ENCODE measurements at places on chromosomes 4 and X. TPM values are rescaled to one million over a fixed set of nuclear protein-coding genes. Genes with fewer than 3 reads are reported as not detected.

MAGEA10 gene
- total RNA-seq: not detected

PARM1 gene
- total RNA-seq: 0.70 TPM

TRIM61 gene
- 1.1 TPM for total RNA-seq

SSX1 gene
- total RNA-seq: not detected

TMEM150C gene
- 1.5 TPM for total RNA-seq

GUCY1A1 gene
- 0.08 TPM for total RNA-seq

CXorf38 gene
- total RNA-seq: 2.9 TPM

ENPP6 gene
- total RNA-seq: not detected

COX7B gene
- total RNA-seq: 500 TPM

CT47B1 gene
- total RNA-seq: not detected

ALPK1 gene
- total RNA-seq: 11.6 TPM

FGFBP2 gene
- total RNA-seq: not detected

F11 gene
- total RNA-seq: not detected

PSAPL1 gene
- total RNA-seq: not detected

CDKL2 gene
- 1.8 TPM for total RNA-seq

TLR2 gene
- 0.12 TPM for total RNA-seq

VCX3B gene
- not detected for total RNA-seq

HADH gene
- total RNA-seq: 4.4 TPM

XPNPEP2 gene
- total RNA-seq: not detected

SPP1 gene
- 0.15 TPM for total RNA-seq

ADH5 gene
- 175 TPM for total RNA-seq

SPON2 gene
- 79.9 TPM for total RNA-seq

IRF2 gene
- total RNA-seq: 14.6 TPM

REST gene
- total RNA-seq: 9.9 TPM

PLAC1 gene
- not detected for total RNA-seq

ARMCX1 gene
- total RNA-seq: 57.7 TPM

ARSJ gene
- 22.5 TPM for total RNA-seq

CCDC158 gene
- not detected for total RNA-seq

DMP1 gene
- not detected for total RNA-seq

HAND2 gene
- 9.1 TPM for total RNA-seq

CHRDL1 gene
- total RNA-seq: not detected

ERAS gene
- not detected for total RNA-seq

CNGA1 gene
- total RNA-seq: not detected

TSPYL2 gene
- 15.8 TPM for total RNA-seq

ZFP42 gene
- not detected for total RNA-seq

DDX53 gene
- total RNA-seq: not detected

UNC5C gene
- total RNA-seq: 2.0 TPM

CSN3 gene
- not detected for total RNA-seq

JCHAIN gene
- 1.1 TPM for total RNA-seq

C4orf50 gene
- total RNA-seq: not detected

RADX gene
- 1.7 TPM for total RNA-seq

NAP1L2 gene
- 0.23 TPM for total RNA-seq

NXF2B gene
- total RNA-seq: not detected

TRIML2 gene
- total RNA-seq: not detected

F8A3 gene
- total RNA-seq: not detected

VEGFC gene
- total RNA-seq: 27.3 TPM

HMGB2 gene
- 48.3 TPM for total RNA-seq

TBC1D8B gene
- total RNA-seq: 12.1 TPM

ARMCX4 gene
- 3.9 TPM for total RNA-seq

TASL gene
- total RNA-seq: not detected

TREX2 gene
- 2.9 TPM for total RNA-seq

CDS1 gene
- not detected for total RNA-seq

USP17L22 gene
- total RNA-seq: not detected

P2RY4 gene
- under 0.01 TPM for total RNA-seq

TCP11X2 gene
- total RNA-seq: not detected

NDUFC1 gene
- total RNA-seq: 77.0 TPM

DCAF4L1 gene
- total RNA-seq: 0.12 TPM
